ENCODE measurements at places on chromosomes 7 and 10.

DNA sequence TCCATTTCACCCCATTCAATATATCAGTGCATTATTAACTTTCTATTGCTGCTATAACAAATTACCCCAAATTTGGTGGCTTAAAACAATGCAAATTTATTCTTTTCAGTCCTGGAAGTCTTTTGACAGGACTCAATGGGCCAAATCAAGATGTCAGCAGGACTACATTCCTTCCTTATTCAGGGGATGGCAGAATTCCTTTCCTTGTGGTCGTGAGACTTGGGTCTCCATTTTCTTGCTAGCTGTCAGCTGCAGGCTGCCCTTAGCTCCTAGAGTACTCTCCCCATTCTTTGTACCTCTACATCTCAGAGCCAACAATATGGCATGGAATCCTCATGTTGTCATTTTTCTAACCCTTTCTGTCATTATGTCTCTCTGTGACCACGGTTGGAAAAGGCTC is 310.6 kb downstream of the HDAC9 start:
- no peak for DNase-seq

- DNase-seq: no peak
Measured at GRCh38 chr7:150851492-150852370, 586 bp upstream of the AOC1 start.

DNA sequence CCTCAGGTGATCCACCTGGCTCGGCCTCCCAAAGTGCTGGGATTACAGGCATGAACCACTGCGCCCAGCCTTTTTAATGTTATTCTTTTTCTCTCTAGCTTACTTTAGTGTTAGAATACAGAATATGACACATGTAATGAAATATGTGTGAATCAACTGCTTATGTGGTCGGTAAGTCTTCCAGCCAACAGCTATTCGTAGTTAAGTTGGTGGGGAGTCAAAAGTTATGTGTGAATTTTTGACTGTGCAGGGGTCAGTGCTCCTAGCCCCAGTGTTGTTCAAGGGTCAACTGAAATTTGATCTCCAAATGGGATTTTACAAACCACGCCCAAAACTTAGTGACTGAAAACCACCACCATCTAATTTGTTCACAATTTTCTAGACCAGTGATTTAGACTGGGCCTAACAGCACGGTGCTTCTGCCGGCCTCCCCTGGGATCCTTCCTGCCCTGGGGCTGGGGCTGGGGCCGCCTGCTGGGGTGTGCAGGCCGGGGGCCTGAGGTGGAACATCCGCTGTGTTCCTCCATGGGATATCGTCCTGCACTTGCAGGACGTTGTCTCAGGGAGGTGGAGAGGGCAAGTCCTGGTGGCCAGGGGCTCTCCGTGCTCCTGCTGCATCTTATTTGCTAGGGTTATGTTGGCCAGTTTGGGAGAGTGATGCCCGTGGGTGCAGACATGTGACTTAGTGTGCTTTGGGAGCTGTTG is 24.5 kb upstream of the GRB10 start:
- DNase-seq: no peak

DNA sequence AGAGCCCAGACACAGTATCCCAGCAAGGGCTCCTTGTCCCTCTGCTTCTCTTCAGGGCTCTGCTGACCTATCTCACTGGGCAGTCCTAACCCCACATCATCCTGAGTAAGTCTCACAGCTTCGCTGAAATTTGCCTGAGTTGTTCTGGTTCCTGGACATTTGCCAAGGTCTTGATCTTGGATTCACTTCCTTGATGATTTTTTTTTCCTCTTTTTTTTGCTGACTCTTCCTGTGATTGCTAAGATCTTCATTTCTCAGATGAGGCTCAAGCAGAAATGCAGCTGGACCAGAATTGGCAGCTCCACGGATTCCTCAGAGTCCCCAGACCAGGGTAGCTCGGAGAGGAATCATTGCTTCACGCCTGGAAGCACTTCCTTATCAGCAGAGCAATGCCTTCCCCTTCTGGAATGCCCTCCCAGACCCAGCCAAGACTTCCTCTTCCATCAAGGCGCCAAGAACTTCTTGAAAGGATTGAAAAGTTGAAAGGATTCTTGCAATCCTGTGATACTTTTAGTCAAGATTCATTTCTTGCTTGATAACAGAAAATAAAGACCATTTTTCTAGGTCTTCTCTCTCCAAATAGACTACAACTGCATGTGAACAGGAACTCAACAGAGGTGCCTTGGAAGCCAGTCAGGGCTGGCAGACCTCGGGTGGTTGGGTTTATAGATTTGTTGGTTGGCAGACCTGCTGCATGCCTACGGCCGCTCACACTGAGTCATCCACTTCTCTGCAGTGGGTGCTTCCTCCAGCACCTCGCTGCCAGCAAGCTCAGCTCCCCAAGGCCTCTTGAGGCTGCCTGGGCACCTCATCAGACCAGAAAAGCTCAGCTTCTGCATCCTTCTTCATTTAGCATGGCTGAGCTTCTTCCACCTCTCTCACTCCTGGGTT is 8.8 kb upstream of the AFAP1L2 start:
- DNase-seq: no peak

- DNase-seq: peak; percentile 39
Measured at GRCh38 chr7:22110227-22110839, 164.6 kb upstream of the CDCA7L start.

GRCh38 chr7:134778941-134779740 is at the start of gene CALD1:
TSS of gene CALD1 (plus strand) at chr7:134779634. CDS start at chr7:134867734, 88,100 bp downstream.
- no peak for DNase-seq

Measured in GM12892 (cell line).